Stimulated activated CD8-positive, alpha-beta memory T cell treated with anti-CD3 and anti-CD28 coated beads, Interleukin-7, amount 100 ng/mL, for 1 hour (primary cell): ENCODE measurements at places on chromosomes 5 and 9.

GRCh38 chr9:91727316-91727861, 222.6 kb downstream of the ROR2 start:
- no peak for DNase-seq

GRCh38 chr5:71938895-71939294, 168.4 kb upstream of the MAP1B start:
- DNase-seq = no peak

DNA sequence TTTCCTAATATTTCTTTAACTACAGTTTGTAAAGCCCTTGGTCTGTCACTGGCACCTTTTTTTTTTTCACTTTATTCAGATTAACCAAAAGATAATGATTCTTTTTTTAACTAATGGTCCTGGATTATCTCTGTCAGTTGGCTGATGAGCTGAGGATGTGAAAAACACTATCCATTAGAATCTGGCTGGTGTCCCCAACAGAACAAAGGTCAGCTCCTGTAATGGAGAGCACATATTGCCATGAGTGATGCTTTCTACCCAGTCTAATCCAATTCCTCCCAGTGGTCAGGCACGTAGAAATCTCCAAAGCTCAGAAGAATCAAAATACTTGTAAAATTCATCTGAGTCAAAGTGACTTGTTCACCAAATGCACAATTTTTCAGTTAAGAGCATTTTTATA, 491.7 kb upstream of the PIK3R1 start:
- DNase-seq = no peak

DNA sequence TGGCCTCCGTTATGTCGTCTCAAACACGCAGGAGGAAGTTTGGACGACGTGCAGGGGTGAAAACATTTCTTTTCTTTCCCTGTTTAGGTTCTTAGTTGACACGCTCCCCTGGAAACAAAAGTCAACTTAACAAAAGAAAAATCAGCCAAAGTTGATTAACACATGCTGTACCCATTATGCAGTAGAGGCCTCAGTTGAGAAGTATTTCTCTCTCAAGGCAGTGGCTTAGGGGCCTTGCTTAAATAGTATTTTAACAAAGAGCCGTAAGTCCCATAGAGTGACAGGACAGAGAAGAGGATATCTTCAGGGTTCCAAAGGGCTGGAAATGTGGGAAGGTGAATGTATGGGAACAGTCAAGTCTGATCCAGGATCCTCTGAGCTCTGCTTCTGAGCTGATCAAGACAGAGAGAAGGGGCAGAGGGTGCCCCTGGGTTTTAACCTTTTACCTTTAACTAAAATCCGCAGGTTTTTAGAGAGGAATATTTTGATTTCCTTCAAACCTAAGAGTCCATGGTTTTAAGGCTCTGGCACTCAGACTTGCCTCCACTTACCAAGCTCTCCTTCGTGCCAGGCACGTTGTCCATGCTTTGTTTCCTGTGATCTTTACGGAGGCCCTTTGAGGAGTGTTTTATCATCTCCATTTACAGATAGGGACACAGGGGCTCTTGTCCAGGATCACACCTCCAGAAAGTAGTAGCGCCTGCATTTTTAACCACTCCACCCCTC, 629 bp upstream of the CD74 start:
- DNase-seq = no peak

DNA sequence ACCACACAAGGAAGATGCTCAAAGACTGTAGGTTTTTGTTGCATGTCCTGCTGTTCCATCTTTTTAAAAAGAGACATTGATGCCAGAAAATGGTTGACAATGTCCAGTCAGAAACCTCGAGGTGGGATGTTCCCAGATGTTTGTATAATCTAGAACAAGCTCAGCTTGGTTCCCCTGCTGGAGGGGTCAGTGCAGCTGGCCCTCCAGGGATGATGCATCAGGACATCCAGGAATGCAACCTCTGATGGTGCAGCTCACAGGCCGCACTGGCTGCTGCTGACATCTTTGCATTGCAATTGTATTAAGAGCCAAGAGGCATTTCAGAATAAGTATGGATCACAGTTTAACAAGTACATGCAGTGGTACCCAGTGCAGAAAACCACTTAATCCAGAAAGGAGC, 122.4 kb downstream of the MED10 start:
- DNase-seq = no peak

GRCh38 chr9:116798521-116798920, 111.4 kb downstream of the TRIM32 start:
- DNase-seq = no peak

DNA sequence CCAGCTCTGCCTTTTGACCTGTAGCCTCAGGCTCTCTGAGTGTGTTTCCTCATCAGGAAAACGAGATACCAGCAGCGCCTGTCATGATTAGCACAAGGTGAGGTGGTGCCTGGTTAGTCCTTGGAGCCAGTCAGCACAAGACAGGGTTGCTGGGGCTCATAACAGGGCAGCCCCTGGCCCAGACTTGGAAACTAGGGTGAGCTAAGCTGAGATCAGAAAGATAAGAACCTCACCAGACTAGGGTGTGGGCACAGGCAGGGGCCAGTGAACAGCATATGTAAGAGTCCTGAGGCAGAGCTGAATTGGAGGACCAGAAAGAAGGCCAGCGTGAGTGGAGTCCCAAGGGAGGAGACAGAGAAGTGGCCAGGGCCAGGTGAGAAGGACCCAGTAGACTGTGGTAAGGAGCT, 42.7 kb upstream of the FUBP3 start:
- DNase-seq = no peak

- DNase-seq = no peak
These were observed 18.6 kb downstream of the RALGDS start for GRCh38 chr9:133102190-133103021.

- DNase-seq = no peak
These were observed 21.1 kb upstream of the TRIO start for GRCh38 chr5:14122089-14122488.

DNA sequence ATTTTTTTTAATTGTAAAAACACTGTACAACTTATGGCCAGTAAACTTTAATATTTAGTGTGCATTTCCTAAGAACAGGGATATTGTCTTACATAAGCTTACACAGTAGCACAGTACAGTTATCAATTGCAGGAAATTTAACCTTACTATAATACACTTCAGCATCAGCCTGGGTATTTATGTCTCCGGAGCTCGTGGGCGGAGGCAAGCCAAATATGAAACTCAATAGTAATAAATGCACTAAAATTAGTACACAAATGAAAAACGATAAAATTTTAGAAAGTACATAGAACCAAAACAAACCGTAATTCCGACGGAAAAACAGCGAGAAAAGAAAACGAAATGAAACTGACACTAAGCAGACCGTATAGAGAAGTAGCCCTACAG, 91.2 kb downstream of the ANXA2R start:
- no peak for DNase-seq

DNA sequence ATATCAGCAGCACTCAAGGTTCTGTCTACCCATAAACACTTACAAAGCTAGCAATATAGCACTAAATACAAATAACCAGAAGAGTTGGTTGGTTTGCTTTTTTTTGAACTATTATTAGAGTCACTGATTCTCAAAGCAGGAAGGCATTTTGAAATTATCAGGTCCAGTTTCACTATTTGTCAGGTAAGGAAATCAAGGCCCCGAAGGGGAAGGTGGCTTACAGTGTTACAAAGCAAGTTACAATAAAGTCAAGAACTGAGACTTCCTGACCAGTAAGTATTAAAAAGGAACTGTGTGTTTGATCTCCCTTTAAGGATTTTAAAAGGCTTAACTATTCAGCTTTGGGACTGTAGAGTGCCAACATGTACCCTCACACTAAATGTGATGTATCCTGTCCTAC, 10.8 kb downstream of the C5orf15 start:
- DNase-seq = no peak

DNA sequence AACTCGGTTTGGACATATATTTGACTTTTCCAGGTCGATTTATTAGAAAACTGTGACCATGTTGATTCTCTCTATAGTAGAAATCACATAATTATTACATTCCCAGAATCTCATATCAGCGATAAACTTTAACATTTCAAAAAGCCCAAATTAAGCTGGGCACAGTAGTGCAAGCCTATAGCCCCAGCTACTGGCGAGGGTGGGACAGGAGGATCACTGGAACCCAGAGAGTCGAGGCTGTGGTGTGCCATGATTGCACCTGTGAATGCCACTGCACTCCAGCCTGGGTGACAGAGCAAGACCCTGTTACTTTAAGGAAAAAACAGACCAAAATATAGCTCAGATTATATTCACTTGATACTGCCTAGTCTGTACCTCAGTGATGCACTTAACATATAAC, 128.9 kb downstream of the CPLANE1 start:
- DNase-seq = no peak

DNA sequence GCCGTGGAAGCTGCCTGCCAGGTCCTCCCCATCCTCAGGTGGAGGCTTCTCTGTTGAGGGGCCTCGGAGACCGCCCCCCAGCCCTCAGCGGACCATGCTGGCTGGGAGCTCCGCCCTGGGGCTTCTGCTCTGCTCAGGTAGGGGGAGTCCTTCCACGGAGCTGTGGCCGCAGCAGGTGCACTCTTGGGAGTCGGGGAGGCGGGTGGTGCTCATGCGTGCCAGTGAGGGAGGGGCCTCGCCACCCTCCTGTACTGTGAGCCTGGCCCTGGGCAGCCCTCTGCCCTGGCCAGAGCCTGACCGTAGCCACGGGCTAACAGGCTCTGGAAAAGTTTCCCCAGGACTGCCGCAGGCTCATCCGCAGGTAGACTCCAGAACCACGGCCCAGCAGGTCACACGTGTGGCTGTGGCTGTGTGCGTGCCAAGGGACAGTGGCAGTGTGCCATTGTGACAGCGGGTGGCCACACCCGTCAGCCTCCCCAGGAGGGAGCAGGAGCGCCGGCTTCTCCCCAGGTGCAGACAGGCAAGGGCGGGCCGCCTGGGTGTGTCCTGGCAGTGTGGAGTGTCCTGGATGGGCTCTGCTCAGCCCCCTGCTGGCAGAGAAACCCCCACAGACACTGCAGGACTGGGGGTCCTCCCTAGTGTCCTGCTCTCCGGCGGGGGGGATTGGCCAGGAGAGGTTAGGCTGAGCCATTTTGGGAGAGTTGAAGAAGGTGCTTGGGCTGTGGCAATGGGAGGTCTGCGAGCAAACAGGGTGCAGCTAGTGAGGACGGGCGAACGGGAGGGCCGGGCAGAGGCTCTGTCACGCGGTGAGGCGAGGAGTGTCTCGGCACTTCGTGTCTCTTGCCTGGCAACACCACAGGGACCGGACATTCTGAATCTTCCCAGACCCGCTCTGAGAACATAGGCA, 29.5 kb downstream of the TPPP start:
- no peak for DNase-seq

- DNase-seq = no peak
These were observed 3.0 kb downstream of the MVB12B start for GRCh38 chr9:126329476-126330275.

- no peak for DNase-seq
These were observed 11.3 kb downstream of the ANKDD1B start for GRCh38 chr5:75622564-75622963.

DNA sequence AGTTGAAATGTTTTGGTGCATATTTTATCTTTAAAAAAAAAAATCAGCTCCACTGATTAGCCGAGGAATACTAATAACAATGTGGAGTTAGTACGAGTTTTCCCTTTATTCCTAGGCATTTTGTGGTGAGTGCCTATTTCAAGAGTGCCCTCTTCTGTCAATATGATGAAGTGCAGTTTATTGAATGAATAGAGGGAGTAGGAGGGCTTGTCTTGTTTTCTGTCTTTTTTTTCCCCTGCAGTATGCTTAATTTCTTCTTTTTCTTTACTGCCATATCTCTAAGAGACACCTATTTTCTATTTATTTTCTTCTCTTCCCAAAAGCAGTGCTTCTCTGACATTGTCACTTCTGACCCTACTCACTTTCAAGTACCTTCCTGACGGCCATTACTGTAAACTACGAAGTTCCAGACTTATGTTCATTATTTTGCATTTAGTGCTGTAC, 169.6 kb upstream of the PITX1 start:
- no peak for DNase-seq

DNA sequence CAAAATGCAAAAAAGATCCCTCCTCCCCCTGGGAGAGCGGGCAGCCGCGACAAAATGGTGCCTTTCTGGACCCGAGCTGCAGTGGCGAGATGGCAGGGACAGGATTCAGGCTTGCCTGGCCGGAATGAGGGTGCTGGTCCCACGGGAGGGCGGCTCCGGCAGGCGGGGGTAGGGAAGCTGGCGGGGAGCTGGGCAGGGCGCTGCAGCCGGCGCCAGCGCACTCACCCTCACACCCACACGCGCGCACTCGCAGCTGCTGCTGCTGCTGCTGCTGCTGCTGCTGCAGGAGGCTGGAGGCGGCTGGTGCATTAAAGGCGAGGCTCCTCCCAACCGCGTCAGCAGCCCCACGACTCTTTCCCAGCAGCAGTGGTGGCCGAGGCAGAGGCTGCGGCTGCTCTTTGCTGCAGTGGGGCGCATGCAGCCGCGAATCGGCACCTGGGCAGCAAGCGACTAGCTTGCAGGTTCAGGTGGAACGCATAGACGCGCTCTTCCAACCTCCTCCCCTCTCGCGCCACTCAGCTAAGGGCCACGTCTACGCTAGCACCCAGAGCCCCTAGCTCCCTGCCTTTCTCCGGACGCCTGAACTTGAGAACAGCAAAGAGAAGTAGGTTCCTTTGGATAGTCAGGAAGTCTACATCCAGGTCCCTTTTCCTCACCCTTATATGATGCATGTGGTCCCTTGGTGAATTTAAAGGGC, at the start of gene PPP2R2B:
Gene PPP2R2B (minus strand): TSS at position 282 of the 697 bp plus-strand sequence.
- DNase-seq = peak; percentile 12

GRCh38 chr9:133043449-133044035, 12.7 kb downstream of the GTF3C5 start:
- DNase-seq = no peak

DNA sequence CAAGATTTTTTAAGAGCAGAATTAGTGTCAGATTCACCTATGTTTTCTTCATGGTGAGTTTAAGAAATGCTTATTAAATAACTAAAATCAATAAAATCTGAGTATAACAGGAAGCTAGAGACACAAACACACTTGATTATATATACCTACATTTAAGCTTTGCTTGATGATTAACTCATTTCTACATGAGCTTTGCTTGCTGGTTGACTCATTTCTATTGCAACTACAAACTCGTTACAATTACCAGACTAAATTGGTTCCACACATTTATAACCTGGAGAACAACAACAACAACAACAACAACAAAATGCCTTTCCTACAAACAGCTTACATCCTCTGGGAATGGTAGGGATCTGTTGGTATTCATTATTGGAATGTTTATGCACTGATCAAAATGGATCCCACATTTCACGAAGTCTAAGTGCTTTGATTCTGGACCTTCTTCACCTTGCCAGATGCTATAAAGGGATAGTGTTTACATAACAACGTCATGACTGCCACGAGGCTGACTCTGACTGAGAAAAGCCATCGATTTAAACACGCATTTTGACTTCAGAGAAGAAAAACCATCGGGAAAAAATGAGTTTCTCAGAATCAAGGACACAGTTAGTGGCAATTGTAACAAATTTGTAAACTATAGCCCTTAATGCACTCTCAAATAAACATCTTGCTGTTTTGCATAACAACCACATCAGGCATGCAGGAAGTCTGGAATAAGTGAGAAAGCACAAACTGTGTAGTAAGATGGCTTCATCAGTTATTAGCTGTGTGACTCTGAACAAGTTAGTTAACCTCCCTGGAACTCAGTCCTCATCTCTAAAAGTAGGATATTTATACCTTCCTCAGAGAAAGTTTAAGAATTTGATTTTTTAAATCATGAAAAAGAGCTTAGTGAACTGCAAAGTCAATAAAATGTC, 49.8 kb downstream of the RASEF start:
- DNase-seq = no peak
